ENCODE measurements at places on chromosomes 5 and 9.

- DNase-seq, result no peak
These were observed 359.0 kb upstream of the RORB start for GRCh38 chr9:74138182-74138581.

GRCh38 chr9:116891424-116891823, 204.3 kb downstream of the TRIM32 start:
- DNase-seq, result no peak

- DNase-seq, result no peak
These were observed 35.2 kb upstream of the PLEKHG4B start for GRCh38 chr5:56561-57290.

GRCh38 chr9:111572950-111573604, 26.4 kb downstream of the PTGR1 start:
- no peak for DNase-seq

DNA sequence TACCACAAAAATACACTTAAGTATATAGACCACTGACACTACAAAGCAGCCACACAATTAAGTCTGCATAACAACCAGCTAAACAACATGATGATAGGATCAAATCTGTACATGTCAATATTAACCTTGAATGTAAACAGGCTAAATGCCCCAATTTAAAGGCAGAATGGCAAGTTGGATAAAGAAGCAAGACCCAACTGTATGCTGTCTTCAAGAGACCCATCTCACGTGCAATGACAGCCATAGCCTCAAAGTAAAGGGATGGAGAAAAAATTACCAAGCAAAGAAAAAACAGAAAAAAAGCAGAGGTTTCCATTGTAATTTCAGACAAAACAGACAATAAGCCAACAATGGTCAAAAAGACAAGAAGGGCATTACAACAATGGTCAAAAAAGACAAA, 77.3 kb upstream of the APC start:
- DNase-seq, result no peak

DNA sequence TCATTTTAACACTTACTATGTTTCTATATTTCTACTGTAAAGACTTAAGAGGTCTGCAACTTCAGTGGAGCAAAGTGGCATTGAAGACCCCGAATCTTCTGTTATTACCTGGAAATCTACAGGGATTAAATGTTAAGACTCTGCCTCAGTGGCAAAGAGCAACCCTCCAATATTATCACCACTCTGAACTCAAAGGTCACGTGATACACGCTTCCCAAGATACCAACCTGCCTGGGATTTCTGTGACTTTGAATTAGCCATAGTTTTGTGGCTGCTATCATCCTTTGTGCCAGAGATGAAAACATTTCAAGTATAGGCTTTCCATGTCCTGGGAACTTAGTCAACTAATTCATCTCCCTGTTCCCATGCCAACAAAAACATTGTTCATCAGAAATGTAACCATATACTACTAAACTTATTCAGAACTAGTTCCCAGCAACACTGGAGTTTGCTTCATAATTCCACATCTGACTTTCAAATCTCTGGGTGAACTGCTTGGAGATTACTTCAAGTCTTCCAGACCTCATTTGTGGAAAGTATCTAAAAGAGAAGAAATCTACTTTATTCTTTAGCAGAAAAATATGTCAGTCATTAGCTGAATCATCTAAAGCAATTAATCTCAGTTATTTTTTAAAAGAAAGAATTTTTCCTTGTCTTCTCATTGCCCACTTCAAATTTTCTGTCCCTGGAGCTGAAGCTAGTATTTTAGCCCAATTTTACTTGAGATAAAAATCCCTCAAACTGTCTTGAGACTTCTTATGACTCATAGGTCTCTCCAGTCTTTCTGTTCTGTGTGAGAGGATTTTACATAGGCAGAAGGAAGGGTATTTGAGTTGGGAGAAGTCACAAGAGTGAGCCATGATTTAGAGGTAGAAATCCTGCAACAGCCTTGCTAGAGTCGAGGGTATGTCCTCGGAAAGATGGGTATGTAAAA, 83.0 kb downstream of the ZNF462 start:
- DNase-seq, result no peak

DNA sequence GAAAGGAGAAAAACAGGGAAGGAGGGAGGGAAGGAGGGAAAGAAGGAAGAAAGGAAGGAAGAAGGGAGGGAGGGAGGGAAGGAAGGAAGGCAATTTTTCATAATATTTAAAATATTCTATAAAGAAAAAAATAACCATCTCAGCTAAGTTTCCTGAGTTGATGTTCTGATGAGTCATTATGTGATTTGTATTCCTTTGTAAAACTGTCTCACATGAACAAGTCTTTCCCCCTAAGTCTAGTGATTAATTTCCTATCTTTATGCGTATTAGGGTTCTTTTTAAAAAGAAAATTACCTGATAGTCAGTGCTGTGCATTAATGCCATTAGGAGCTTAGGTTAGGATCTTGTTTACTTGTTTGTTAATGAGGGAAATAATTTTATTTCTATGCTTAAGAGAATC, 94.1 kb downstream of the RASEF start:
- DNase-seq, result no peak
